ENCODE measurements at places on chromosomes 4 and X. TPM values are rescaled to one million over a fixed set of nuclear protein-coding genes. Genes with fewer than 3 reads are reported as not detected.

- no peaks in the 10 kb centered on the region for H3K4me1 ChIP-seq
- DNase-seq, result no peak
- no peak overlapping the region for H3K4me3 ChIP-seq
Observed at GRCh38 chr4:189800545-189801088, 140.1 kb upstream of the FRG1 start.

DNA sequence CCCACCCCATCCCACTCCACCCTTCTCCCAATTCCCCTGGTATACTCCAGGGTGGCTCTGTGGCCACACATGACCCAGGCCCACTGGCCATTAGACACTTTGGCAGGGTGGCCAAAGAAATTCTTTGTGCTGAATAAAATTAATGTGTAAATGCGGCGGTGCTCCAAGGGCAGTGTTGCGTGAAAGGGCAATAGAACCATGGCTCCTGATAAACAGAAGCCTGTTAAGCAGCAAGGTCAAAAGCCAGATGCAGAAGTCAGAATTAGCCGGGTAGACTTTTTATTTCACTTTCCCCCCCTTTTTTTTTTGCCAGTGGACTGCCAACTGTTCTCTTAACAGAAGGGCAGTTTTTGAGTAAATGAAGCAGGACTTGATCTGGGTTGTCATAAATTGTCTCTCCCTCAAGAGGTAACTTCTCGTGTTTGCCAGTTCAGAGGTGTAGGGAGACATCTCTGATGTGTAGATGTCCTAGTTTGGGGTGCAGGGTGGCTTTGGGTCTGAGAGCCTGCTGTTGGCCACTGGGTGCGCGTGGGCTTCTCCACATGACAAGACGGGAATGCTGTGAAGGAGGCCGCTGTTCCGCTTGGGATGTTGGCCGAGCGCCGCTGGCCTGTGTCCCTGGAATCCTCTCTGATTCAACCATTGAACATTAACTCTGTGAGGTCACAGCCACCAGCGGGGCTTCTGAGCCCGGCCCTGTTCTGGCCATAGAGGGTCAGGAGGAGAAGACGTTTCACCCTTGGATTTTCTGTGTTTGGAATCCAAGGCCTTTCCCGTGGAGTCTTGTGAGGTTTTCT is 139.5 kb downstream of the TBL1X start:
- H3K27ac ChIP-seq, result no peak overlapping the region
- H3K36me3 ChIP-seq, result peaks cover 10% of the 10 kb centered on the region
- no peaks in the 10 kb centered on the region for H3K27me3 ChIP-seq
- no peak overlapping the region for H3K4me3 ChIP-seq
- peaks cover 18% of the 10 kb centered on the region for H3K4me1 ChIP-seq

DNA sequence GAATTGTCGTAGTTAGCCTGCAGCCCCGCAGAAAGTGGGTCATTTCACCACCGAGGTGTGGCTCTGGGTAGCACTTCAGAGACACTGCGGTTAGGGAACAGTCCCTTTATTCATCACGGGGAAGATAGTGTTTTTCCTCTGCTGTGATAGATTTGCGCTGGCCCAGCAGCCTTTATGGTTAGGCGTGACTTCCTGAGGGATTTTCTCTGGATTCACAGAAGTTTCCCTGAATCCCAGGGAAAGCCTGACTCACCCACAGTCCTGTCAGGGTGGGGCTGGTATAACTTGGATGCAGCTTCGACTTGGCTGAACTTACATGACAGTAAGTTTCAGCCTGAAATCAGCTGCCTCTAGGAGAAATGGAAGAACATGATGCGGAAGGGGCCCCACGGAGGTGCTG is 196.3 kb upstream of the HHIP start:
- no peak overlapping the region for H3K4me3 ChIP-seq
- no peak for DNase-seq
- no peaks in the 10 kb centered on the region for H3K4me1 ChIP-seq
- H3K27ac ChIP-seq, result peak overlapping the region; percentile 31
- H3K36me3 ChIP-seq, result no peaks in the 10 kb centered on the region

GRCh38 chrX:151359931-151360871 is 36.8 kb upstream of the VMA21 start:
- H3K27ac ChIP-seq, result no peak overlapping the region
- H3K4me3 ChIP-seq, result no peak overlapping the region
- peaks cover 38% of the 10 kb centered on the region for H3K27me3 ChIP-seq
- H3K4me1 ChIP-seq, result no peaks in the 10 kb centered on the region

DNA sequence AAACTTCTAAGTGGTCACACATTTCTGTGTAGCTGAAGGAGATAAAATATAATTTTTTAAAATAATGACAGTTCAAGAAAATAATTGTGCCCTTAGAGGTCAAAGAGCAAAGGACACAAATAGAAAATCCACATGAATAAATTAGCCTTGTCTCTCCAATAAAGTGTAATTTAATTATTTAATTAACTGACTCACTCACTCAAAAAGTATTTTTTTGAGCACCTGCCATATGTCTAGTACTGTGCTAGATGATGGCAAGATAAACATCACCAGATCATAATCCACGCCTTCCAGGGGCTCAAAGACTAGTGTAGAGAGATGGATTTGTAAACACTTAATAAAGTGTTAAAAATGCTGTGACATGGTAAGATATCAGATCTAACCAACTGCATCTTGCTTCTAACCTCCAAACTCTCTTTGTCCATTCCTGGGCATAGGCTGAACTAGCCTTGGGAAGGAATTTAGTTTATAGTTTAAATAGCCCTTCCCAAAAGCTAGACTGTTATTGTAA is 112.5 kb downstream of the SCLT1 start:
- no peak overlapping the region for H3K27ac ChIP-seq
- no peak overlapping the region for H3K4me3 ChIP-seq
- no peaks in the 10 kb centered on the region for H3K4me1 ChIP-seq

- no peaks in the 10 kb centered on the region for H3K27me3 ChIP-seq
- no peak overlapping the region for H3K27ac ChIP-seq
- no peak overlapping the region for H3K4me3 ChIP-seq
Observed at GRCh38 chr4:153589703-153590595, 94.1 kb upstream of the TLR2 start.

DNA sequence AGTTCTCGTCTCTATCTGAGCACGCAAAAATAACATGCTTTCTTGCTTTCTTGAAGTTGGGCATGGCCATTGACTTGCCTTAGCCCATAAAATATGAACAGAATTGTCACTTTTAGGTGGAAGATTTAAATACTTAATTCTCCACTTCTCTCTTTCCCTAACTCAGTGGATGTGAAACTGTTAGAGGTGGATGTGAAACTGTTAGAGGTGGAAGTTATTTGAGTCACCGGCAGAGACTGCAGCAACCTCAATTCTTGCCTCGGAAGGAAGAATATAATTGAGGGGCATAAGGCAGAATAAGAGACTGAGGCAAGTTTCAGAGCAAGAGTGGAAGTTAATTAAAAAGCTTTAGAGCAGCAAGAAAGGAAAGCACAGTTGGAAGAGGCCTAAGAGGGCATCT is 2.8 kb upstream of the PARM1 start:
- H3K36me3 ChIP-seq, result no peaks in the 10 kb centered on the region
- no peak overlapping the region for H3K4me3 ChIP-seq
- H3K27ac ChIP-seq, result no peak overlapping the region
- DNase-seq, result no peak

The NWD2 gene
- total RNA-seq, result 0.05 TPM

The KDR gene
- total RNA-seq, result 0.12 TPM
